ENCODE measurements at places on chromosomes 5 and 9. TPM values are rescaled to one million over a fixed set of nuclear protein-coding genes. Genes with fewer than 3 reads are reported as not detected.

GRCh38 chr5:82351754-82352145, 73.6 kb upstream of the RPS23 start:
- DNase-seq = no peak

Gene MARCHF3
- total RNA-seq = 2.4 TPM

DNA sequence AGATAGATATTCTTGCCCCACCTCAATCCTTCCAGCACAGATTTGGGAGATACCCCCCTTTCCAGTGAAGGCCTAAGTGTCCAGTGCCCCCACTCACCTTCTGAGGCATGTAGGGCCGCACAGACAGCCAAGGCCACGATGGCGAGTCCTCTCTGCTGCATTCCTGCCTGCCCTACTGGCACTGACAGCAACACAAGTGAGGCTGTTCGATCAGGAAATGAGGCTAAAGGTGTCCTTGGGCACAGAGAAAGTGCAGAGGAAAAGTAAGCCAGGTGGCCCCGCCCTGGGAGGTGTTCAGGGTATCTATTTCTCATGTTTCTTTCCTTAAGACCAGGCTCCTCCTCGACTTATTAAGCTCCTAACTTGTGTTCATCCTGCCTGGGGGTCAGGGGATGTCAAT, at the start of gene CCL28:
Gene CCL28, minus strand, starts transcription at position 236 of the 400 bp plus-strand sequence. Its CDS starts 75 bp downstream, at position 161.
- no peak for DNase-seq

GRCh38 chr9:131092548-131093440, 3.5 kb upstream of the AIF1L start:
- no peak for DNase-seq

Data from epithelial cell of proximal tubule (primary cell).